ENCODE measurements at places on chromosomes 5 and 9.

DNA sequence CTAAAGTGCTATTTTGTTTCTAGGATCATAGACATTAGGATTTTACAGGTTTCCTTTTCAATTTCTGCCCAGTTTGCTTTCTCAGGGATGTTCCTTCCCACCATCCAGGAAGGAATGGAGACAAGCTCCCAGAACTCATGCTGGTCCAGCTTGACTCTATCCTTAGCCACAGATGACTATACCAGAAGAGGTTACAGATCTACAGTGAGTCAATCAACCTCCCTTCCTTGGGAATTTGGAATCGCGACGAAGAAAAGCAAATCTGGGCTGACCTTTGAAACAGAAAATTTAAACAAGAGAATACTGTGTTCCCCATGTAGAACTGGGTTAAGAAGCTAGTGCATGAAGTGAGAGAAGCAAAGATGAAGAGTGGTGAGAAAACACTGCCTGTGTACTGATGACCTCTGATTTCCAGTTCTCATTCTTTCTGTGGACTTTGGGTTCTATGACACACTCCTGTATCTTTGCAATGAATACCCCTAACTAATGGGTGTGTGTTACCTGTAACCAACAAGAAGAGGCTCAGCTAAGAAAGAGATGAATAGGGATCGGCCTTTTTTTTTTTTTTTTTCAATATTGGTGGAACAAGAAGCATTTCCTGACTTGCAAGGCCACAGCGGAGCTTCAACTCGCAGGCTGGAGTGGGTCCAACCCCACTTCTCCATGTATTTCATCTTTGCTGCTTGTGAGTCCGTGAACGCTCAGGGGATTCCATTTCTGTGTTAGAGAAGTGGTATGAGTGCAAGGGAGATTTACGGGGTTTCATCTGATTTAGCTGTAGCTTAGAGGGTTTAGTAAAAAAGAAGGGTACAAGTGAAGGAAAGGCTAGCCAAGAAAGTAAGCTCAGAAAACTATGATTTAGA lies 563.9 kb upstream of the CLINT1 start:
- no peak for DNase-seq

DNA sequence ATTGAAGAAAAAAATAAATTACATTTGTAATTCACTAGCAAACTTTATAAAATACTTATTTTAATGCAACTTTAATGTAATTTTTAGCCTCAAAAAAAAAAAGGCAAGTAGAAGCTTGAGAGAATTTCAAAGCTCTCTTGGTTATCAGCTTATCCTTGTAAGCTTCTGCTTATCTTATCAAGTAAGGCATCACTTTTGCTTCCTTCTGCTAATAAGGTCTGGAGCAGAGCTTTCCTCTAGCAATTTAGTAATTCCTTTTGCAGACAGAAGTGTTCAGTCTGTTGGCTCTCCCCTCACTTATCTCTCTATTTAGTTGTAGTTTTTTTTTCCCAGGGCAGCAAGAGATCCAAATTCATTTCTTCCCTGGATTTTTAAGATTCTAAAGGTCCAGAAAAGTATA lies 525.0 kb downstream of the ISL1 start:
- DNase-seq, result no peak

GRCh38 chr9:6605202-6605601 lies 40.3 kb downstream of the GLDC start:
- DNase-seq, result no peak

DNA sequence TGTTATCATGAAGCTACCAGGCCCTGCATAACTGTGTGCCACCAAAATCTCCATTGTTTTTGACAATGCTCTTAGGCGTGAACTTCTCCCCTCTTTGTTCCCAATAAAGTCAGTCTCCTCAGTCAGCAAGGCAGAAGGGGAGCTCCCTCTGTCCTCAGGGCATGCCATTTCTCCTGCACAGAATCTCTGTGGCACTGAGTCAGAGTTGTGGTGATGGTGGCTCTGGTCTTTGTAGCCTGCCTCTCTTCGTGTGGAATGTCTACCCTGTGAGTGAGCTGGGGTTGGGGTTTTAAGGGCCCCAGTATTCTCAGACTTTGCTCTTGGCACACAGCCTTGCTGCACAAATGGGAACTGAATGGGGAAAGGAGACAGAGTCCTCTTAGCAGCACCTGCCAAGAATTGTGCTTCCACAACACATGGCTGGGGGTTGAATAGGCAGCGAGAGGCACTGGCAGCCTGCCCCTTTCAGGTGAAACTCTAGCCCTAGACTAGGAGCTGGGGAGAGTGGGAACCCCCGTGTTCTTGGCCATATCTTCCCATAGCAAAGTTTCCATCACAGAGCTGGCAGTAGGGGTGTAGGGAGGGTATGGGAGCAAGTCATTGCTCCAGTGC lies 146.6 kb downstream of the SH3GL2 start:
- peak; percentile 69 for DNase-seq

DNA sequence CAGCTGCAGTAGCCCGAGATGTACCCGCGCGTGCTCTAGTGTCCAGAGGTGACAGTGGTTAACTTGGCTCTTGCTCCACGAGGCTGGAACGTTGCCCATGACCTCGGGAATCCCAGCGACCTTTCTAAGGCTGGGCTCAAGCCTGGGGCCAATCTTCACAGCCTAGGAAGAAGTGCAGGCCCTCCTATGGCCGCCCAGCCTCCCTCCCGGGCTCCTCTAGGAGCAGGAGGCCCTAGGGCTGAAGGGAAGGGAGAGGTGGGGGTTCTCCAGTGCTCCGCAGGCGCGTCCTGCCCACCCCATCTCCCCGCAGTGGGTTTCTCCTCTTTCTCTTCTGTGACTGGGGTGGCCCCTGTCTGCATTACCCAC lies 13.3 kb downstream of the NR2F1 start:
- peak; percentile 60 for DNase-seq

GRCh38 chr5:175597718-175598117 lies 60.2 kb upstream of the HRH2 start:
- no peak for DNase-seq

DNA sequence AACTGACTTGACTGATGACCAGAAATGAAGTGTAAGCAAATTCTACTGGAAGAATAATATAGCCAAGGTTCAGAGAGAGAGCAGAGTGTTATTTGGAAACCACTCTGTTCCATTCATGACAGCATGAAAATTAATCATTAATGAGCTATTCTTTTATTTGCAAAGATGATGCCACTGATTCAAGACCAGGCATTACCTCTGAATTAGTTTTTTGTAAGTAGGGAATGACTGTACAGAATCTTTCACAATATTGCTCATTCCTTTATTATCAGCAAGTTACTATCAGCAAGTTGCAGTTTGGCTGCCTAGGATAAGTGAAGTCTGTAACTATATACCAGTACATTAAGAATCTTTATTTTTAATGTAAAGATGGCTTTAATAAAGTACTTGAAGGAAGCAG lies 75.1 kb upstream of the RGMB start:
- no peak for DNase-seq

DNA sequence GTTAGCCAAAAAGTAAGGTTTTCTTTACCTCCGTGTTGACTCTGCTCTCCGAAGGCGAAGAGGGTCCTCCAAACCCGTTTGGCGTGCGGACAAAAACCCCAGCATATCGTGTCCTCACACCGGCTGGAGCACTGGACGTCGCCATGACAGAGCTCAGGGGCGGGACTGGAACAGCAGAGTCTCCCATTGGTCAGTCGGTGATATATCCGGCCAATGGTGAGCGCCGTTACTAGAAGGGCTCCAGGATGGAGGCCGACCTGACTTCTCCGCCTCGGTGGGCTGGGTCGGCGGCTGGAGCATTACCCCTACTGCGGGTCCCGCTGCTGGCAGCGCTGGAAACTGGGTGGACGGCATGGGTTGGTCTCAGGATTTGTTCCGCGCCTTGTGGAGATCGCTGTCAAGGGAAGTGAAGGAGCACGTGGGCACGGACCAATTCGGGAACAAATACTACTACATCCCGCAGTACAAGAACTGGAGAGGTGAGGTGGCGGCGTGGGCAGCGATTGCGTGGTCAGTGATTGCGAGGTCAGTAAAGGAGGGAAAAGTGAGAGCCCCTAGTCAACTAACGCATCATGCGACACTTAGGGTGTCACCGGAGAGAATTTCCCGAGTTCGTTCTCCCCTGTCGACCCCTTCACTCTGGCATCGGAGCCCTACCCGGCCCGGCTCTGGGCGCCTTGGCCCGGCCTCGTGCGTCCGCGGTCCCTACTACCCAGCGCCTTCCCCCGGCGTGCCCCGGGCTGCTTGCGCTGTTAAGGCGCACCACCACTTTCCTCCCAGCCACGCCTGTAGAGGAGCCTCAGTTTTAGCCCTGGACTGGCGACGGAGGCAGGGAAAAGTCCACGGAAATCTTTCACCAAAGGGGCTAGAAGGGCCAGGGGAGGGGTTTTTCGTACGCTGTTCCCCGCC lies at the start of the genes ERCC8 and NDUFAF2:
Gene ERCC8 (minus strand): TSS at position 167 of the 909 bp plus-strand sequence. CDS start 62 bp downstream, at position 105.
Gene NDUFAF2 (plus strand): TSS at position 302 of the 909 bp plus-strand sequence. CDS start 51 bp downstream, at position 353.
- DNase-seq, result peak; percentile 96

DNA sequence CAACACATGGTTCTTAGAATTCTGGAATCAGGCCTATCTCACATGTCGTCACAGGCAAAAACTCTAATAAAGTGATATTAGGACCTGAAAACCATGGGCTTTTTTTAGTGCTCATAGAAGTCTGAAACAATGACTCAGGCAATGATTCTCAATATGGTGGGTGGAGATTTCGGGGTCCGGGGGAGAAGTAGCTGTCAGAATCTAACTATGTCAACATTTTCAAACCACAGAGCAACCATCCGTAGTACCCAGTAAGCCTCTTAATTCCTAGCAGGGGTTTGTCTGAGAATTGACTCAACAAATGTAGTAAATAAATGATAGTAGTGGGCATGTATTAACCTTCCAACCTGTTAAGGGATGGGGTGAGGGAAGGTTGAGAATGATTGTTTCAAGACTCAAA lies 2.6 kb downstream of the AMACR start:
- no peak for DNase-seq

DNA sequence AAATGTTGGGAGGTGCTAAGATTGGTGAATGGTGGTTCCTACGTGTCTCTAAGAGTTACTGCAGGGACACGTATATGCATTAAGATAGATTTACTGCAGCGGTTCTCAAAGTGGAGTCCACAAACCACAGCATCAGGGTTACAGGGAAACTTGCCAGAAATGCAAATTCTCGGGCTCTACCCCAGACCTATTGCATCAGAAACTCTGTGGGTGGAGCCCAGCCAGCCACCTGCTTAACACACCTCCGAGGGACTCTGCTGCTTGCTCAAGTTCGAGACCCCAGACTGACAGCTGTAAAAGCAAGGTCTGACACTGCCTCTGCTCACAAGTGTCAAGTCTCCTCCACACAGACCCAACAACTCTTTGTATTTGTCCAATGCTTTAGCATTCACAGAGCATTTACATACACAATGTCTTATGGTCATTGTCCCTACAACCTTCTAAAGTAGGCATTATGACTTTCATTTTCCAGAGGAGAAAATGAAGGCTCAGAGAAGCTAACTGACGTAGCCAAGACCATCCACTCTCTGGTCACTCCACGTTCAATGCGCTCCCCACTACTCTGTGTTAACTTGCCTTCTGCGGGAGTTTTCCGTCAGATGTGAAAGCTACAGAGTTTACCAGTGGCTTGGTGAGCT lies 48.8 kb downstream of the HSD17B3 start:
- DNase-seq, result no peak

- DNase-seq, result no peak
Observed at GRCh38 chr9:135263511-135263910, 176.0 kb downstream of the OLFM1 start.

DNA sequence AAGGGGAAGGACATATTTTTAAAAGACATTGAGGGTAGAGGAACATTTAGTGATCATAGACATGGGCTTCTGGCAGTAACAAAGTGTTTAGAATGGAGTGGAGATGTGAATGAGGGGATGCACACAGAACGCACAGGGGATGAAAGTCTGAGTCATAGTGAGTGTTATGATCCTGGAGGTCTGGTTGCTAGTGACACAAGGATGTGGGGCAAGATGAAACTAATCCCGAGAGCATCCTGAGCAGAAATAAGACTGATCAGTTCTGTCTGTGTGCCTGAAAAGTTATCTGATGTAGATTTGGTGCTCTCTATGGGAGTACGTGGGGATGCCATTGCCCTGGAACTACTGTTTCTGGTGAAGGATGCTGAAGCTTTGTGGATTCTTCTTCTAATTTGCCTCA lies 141.1 kb downstream of the CHSY3 start:
- DNase-seq, result no peak

- no peak for DNase-seq
Observed at GRCh38 chr5:40429258-40430100, 250.2 kb upstream of the PTGER4 start.

- DNase-seq, result no peak
Observed at GRCh38 chr5:115461093-115461492, 83.5 kb downstream of the FEM1C start.

- DNase-seq, result no peak
Observed at GRCh38 chr9:94907264-94907936, 180.9 kb downstream of the AOPEP start.

GRCh38 chr9:96655198-96655851 lies at the start of gene PRXL2C:
Gene PRXL2C, minus strand, starts transcription at chr9:96655317. Its CDS starts 36 bp downstream, at chr9:96655281.
- peak; percentile 35 for DNase-seq

GRCh38 chr5:159976921-159977320 lies 32.0 kb upstream of the TTC1 start:
- no peak for DNase-seq

- no peak for DNase-seq
Observed at GRCh38 chr5:149310947-149311658, 34.2 kb upstream of the GRPEL2 start.

GRCh38 chr9:86867804-86868313 lies 79.4 kb downstream of the GAS1 start:
- DNase-seq, result peak; percentile 7

GRCh38 chr5:138840103-138840502 lies 35.0 kb downstream of the LRRTM2 start:
- DNase-seq, result no peak

DNA sequence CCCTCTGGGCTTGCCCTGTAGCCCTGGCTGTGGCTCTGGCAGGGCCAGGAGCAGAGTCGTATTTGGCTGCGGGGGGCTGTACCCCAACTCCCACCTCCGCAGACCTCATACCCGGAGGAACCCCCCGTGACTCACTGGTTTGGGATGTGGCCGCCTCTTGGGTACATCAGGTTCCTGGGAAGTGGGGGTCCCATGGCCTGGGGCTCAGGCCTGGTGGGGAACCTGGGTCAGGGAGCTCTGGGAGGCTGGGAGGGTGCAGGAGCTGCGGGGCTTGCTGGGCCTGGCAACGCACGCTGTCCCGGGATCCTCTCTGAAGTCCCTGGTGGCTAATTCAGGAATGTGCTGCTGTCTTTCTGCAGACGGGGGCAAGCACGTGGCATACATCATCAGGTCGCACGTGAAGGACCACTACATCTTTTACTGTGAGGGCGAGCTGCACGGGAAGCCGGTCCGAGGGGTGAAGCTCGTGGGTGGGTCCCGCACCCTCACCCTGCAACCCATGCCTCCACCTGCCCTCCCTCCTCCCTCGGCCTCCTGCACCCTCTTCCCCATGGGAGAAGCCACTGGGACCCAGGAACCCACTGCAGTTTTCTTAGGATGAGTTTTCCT lies 2.4 kb downstream of the LCN1 start:
- no peak for DNase-seq

DNA sequence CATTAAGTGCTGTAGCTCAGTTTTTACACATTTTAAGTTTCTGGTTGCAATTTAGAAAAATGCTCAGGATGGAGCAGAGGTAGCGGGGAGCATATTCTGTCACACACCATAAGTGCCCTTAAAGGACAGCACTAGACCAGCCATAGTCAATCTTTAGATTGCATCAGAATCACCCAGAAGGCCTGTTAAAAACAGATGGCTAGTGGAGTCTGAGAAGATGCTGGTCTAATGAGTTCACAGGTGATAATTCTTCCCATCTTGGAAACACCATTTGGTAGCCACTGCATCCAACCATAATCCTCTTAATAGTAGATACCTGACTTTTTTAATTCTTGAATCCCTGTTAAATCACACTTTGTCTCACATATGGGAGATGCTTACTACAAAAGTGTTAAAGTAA lies 113.2 kb downstream of the CDH18 start:
- no peak for DNase-seq

GRCh38 chr9:123761905-123762605 lies 167.9 kb downstream of the DENND1A start:
- DNase-seq, result no peak
